Stimulated activated CD8-positive, alpha-beta memory T cell treated with anti-CD3 and anti-CD28 coated beads, Interleukin-4, amount 100 ng/mL, for 1 hour (primary cell): ENCODE measurements at places on chromosomes 16 and 17.

DNA sequence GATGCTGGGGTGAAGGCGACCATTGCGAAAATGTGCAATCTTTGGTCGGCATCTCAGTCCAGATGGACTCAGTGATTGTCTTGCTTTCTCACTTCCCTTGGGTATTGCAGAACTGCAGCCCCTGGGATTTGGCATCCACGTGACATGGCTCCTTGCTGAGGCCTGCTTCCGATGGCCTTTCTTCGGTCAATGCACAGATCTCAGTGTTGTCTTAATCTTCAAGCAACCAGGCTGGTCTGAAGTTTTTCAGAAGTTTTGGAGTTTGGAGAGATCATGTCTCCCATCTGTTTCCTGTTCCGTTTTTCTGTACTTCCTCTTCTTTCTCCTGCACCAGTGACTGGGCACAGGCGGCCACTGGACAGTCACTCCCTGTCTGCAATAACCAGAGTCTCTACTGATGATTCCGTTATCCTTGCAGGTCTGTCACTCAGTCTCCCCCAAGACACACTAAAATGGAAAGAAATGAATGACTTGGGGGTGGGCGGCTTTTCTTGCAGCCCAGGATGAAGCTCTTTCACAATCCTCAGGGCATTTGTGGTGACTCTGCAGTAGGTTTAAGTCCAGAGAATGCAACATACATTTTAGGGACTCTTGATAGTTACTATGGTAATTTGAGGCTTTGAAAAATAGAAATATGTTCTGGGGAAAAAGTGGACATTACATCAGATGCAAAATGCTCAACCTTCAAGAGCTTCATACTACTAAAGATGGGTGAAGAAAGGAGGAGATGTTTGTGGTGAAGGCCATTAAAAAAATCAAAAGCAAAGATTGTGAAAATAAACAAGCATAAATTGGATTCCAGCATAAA lies 106.3 kb upstream of the ZFHX3 start:
- no peak for DNase-seq

GRCh38 chr16:88370365-88370764 lies 12.4 kb upstream of the ZNF469 start:
- no peak for DNase-seq

DNA sequence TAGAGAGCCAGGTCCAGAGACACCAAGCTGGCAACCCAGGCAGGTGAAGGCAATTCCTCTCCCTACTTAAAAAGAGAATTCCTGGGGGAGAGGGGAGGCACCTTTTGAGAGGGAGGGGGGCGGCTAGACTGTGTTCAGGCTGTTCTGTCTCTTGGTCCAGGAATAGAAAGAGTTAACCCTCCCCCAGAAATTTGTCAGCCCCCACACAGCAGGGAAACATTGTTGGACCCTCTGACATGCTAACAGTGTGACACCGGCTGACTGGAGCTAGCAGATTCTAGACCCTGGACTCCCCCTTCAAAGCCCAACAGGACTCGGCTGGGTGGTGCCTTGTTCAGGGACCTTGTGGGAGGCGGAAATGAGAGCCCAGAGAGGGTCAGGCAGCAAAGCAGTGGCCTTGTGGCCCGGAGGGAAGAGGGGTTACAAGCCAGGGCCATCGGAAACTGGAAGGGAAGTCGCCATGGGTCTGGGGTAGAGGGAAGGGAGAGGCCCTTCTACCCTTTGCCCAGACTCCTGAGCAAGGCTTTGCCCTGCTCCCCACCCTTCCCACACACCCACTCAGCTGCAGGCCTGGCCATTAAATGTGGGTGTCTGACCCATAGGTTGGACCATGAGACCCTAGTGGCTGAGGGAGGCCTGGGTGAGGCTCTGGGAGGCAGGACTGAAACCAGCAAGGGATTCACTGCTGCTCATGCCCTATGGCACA lies 44.6 kb downstream of the RAI1 start:
- DNase-seq = no peak

DNA sequence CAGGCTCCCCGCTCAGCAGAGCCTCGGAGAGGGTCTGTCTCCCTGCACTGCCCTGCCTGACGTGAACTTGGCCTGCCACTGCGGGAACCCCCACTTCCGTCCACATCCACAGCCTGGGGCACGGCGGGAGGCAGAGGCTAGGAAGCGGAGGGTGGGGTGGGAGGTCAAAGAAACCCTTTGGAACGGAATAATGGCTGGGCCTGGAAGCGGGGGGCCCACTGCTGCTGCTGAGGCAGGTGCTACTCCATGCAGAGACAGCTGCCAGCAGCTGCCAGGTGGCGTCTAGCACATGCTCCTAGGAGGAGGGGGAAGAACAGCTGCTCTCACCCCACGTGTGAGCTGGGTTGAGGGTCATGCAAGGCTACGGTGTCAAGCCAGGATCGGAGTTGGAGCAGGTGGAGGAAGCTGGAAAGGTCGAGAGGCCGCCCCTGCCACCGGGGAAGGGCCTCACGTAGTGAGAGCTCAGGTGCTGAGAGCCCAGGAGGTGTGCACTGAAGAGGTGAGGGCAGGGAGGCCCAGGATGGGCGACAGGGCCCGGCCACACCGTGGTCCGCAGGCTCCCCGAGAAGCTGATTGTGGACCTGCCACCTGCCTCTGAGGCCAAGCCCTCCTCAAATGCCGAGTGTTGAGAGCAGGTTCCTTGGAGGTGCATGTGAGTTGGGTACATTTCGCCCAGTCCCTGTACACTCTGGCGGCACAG lies 9.8 kb downstream of the FSCN2 start:
- no peak for DNase-seq

DNA sequence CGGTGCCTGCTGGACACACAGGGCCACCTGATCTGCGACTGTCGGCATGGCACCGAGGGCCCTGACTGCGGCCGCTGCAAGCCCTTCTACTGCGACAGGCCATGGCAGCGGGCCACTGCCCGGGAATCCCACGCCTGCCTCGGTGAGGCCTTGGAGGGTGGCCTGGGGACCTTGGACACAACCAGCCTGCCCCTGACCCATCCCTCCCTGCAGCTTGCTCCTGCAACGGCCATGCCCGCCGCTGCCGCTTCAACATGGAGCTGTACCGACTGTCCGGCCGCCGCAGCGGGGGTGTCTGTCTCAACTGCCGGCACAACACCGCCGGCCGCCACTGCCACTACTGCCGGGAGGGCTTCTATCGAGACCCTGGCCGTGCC lies 1.4 kb downstream of the NTN3 start:
- no peak for DNase-seq

DNA sequence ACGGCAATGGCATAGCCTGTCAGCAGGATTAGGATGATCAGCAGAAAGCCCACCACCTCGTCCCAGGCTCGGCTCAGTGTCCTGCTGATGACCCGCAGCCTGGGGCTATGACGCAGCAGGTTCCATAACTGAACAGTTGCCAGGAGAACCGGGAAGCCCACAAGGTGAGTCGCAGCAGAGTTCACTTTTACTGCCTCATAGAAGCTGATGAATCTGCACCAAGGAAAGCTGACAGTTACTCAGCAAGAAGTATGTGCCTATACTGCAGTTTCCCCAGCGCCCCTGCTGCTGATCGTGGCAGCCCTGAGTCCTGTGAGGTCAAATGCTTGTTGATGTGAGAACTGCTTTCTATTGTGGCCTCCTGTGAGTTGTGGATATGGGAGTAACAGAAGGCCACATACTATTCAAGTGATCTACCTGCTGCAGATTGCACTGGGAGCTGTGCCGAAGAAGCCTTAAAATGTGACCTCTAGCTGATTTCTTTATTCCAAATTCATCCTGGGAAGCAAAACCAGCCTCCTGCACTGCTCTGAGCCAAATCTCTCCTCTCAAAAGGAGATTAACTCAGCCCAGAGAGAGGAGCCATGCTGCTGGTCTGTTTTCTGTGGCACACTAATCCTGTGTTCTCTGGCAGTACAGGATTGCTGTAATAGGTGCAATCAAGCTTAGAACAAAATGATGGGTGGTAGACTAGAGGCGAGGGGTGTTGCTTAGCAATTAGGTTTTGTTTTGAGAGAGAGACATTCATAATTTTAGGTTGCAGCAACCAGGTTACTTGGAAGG lies 38.8 kb downstream of the IST1 start:
- no peak for DNase-seq

DNA sequence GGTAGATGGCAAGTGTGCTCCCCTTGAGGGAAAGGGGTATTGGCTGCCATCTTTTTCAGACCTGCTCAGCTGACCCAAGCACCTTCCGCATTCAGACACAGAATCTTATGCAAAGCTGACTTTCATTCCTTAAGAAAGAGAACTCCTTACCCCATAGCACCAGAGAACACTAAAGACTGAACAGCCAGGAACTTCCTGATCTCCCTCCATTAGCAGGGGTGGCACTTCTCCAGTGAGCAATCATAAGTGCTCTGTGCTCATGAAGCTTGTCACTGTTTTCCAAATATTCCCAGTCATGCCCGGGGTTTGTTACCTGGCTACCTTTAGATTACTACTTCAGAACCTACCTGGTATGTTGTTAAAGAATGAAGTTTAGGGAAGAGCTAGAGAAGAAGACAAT lies 11.9 kb downstream of the HSD17B2 start:
- DNase-seq = no peak

GRCh38 chr16:71846431-71846830 lies 655 bp downstream of the ATXN1L start:
- no peak for DNase-seq

DNA sequence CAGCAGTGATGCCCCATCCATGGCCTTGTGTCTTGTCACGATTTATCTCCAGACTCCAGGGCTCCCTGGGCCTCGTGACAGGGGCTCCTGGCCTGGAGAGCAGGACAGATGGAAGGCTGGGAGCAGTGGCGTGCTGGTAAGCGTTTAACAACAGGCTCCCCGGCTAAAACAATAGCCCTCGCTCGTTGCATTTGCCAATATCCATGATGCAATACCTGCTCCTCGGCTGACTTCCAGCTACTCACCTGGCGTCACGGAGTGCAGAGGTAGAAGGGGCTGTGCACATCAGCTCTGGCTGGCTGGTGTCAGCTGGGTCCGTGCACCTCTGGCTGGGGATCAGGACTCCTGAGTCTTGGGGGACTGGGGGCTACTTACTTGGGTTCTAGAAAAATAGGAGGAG lies 1.5 kb upstream of the BICDL2 start:
- DNase-seq = no peak

DNA sequence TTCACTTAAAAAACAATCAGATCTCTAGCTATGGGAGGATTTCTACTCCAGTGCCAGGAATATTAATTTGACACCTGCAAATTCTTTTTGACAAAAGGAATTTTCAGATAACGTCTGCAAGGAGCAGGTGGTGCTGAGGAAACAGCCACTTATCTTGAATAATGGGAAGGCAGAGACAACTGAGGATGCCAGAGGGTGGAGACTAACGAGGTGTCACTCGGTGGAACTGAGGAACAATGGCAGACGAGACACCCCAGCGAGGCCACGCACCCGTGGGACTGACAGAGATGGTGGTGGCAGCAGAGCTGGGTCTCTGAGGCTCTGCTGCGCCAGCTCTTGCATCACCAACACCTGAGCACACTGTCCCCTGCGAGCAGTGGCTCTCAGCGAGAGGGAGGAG lies 42.2 kb downstream of the VAC14 start:
- no peak for DNase-seq

- DNase-seq = no peak
Measured at GRCh38 chr16:30867747-30868146, 26.1 kb downstream of the BCL7C start.

DNA sequence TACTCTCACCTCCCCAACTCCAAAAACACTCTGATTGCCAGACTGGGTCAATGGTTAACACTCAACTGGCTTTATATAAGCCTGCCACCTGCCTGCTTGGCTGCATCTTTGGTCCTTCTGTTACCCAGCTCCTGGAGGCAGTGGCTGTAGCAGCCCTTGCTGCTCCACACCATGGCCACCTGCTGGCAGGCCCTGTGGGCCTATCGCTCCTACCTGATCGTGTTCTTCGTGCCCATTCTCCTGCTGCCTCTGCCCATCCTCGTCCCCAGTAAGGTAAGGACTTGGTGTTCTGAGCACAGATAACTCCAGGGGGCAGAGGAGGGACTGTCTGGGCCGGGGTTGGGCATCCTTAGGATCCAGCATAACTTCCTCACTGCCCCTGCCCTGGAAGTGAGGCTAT lies at the start of gene SLC13A2:
SLC13A2 (plus strand) TSS at position 103 of the 400 bp plus-strand sequence; CDS start at position 172, 69 bp downstream.
- no peak for DNase-seq

- no peak for DNase-seq
Measured at GRCh38 chr16:81896902-81897301, 114.4 kb downstream of the SDR42E1 start.

- no peak for DNase-seq
Measured at GRCh38 chr17:41736983-41737679, 2.7 kb upstream of the HAP1 start.

GRCh38 chr17:10871914-10872313 lies 34.0 kb upstream of the PIRT start:
- DNase-seq = no peak

- DNase-seq = no peak
Measured at GRCh38 chr17:66690166-66690565, 144.8 kb upstream of the CACNG5 start.

- DNase-seq = no peak
Measured at GRCh38 chr16:81318711-81319110, 3.9 kb downstream of the GAN start.
